Brain pericyte (primary cell): ENCODE measurements at places on chromosomes 11 and 22.

GRCh38 chr22:24112188-24112587 lies 69.1 kb upstream of the SUSD2 start:
- no peak for DNase-seq

- no peak for DNase-seq
Measured at GRCh38 chr11:102451681-102452460, 694 bp downstream of the TMEM123 start.

GRCh38 chr11:21825127-21825526 lies 367.8 kb upstream of the ANO5 start:
- DNase-seq: no peak

DNA sequence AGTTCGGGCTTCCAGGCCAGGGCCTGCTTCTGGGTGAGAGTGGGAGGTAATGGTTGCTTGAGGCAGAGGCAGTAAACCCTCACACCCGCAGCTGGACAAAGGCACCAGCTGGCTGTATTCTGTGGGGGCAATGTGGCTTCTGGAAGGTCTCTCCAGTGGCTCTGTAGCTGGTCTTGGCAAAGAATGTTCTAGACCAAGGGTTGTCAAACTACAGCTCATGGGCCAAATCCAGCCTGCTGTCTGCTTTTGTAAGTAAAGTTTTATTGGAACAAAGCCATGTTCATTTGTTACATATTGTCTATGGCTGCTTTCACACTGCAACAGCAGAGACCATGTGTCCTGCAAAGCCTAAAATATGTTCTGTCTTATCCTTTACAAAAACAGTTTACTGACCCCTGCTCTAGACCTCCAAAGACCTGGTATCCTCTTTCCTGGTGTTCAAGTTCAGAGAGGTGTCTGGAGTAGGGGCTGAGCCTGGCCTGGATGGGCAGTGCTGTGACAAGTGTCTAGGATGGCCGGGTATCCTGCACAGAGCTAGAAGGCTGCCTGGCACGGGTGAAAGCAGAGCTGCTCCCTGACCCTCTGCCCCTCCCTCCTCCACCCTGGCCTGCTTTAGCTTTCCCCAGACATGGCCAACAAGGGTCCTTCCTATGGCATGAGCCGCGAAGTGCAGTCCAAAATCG lies 3.4 kb downstream of the TAGLN start:
- DNase-seq: no peak

- DNase-seq: no peak
Measured at GRCh38 chr11:12089473-12089872, 20.9 kb upstream of the MICAL2 start.

- DNase-seq: no peak
Measured at GRCh38 chr11:110757066-110757465, 44.8 kb upstream of the ARHGAP20 start.

DNA sequence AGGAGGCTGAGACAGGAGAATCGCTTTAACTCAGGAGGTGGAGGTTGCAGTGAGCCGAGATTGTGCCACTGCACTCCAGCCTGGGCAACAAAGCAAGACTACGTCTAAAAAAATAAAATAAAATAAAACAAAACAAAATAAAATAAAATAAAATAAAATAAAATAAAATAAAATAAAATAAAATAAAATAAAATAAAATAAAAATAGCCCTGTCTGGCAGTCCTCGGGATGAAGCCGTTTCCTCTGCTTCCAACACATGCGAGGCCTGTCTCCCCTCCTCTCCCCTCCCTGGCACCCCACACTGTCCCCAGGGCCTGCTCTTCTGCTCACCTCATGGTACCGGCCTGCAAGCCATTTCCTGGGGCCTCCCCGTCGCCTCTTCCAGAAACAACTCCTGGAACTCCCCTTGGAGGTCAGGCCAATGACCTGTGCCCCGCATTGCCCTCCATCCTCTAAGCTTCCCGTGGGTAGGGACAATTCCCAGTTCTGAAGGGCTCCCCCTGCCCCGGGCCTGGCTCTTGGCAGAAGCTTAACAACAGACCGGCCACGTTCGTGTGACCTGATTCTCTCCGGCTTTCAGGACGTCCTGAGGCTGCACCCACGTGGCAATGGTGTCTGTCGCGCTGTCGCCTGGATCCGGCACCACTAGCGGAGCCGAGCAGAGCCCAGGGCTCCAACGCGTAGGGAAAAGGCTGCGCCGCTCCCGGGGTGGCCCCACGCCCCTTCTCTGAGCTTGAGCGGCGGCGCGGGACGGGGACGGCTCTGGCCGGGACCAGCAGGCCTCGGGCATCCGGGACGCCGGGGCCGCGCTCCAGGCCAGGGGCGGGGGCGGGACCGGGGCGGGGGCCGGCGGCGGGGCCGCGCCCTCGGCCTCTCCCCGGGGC lies 456 bp upstream of the PARVB start:
- DNase-seq: no peak

GRCh38 chr22:36160499-36160942 lies at the start of gene APOL3:
APOL3 (minus strand) TSS chr22:36160755; CDS start chr22:36149055, 11,700 bp downstream.
- DNase-seq: no peak

DNA sequence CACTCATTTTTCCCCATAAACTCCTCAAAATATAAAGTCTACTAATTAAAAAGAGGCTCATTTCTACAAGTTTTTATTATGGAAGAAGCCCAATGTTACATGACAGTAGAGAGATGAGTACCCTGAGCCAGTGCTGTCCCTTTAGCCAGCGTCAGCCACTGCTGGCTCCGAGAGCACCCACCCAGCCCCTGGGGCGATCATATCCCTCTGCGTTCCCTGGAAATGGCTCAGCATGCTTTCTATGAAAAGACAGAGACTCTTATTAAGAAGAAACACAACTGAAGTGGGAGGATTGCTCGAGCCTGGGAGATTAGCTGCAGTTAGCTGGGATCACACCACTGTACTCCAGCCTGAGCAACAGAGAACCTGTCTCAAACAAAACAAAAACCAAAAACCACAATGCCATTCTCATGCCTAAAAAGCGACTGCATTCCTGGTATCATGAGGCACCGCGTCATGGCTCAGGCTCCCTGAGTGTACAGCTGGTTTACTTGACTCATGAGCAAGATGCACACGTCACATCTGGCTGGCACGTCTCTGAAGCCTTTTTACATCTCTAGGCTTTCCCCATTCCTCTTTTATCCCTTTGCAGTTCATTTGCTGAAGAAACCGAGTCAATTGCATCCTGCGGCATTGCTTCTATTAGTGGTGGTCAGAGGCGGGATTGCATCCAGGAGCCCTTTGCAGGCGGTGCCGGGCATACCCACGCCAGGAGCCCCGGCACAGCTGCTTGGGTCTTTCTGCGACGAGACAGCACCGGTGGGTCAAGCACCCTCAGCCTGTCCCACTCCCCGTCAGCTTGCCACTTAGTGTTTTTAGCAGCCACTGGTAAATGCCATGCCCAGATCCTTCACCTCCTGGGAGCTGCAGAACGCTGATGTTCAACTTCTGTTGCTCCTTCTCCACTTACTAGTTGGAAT lies 119.9 kb downstream of the CTTN start:
- DNase-seq: no peak
